IPS DF 6.9 (cell line): ENCODE measurements at places on chromosomes 7 and 10.
A peak's percentile ranks its signal among the peaks of the same experiment; 100 is the strongest.

- DNase-seq = no peak
Observed at GRCh38 chr7:108724251-108725100, 154.8 kb downstream of the DNAJB9 start.

- no peak for DNase-seq
Observed at GRCh38 chr7:121546632-121547543, 150.8 kb upstream of the FAM3C start.

GRCh38 chr10:127353544-127353943 is 157.2 kb upstream of the INSYN2A start:
- DNase-seq = no peak

DNA sequence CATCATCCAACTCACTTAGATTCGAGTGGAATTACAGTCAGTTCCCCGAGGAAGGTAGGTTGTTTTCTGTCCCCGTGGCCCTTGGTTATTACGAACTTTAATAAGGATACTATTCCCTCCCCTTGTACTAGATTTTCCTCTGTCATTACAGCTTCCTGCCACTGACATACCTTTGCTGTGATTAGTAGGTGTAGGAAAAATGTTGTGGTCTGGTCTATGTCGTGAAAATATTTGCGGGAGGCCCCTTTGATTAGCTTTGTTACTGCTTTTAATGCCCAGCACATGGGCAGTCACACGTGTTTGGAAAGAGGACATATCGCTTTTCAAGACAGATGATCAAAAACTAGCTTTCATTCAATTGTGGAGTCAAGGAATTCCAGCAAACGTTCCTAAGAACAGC is 92.2 kb downstream of the GATA3 start:
- no peak for DNase-seq

DNA sequence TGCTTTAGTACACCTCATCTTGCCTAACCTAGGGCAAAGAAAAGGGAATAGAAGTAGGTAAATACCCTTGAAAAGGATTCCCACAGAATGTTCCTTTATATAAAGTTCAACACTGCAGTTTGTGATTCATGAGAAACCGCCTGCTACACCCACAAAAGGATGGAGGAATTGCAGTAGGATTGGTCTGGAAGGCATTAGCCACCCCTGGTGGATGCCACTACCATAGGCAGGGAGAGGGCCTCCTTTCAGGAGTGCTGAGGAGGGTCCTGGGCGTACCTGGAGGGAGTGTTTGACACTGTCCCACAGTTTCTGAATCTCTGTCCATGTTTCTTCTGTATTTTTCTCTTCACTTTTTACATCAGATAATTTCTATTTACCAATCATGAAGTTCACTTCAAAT is 221.8 kb upstream of the TMEM72 start:
- DNase-seq = peak; percentile 11

- DNase-seq = no peak
Observed at GRCh38 chr10:122672655-122673054, 27.0 kb downstream of the C10orf120 start.

GRCh38 chr7:4715410-4715776 is 33.3 kb downstream of the FOXK1 start:
- no peak for DNase-seq

- DNase-seq = no peak
Observed at GRCh38 chr10:87651801-87652200, 7.9 kb upstream of the PAPSS2 start.

GRCh38 chr10:96333101-96333500 is 25.7 kb downstream of the OPALIN start:
- DNase-seq = no peak

DNA sequence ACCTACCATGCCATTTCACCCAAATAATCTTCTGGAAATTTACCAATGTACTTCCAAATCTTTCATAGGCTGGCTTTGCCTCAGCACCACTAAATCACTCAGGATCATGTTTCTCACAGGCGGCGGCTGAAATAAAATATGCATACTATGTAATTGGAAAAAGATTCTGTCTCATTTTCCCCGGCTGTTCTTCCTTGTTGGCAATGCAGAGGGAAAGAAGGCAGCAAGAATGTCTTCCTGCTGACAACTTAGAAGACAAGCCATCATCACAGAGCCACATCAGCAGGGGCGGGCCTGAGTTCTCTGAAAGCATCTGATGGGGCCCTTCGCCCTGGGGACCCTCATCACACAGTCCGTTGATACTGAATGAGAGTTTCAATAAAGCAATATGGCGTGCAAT is 39.2 kb upstream of the COL1A2 start:
- no peak for DNase-seq
